Activated CD8-positive, alpha-beta memory T cell treated with anti-CD3 and anti-CD28 coated beads for 1 hour (primary cell): ENCODE measurements at places on chromosomes 3 and 15.

- no peak for DNase-seq
These were observed 406 bp upstream of the GABRB3 start for GRCh38 chr15:26773067-26773877.

DNA sequence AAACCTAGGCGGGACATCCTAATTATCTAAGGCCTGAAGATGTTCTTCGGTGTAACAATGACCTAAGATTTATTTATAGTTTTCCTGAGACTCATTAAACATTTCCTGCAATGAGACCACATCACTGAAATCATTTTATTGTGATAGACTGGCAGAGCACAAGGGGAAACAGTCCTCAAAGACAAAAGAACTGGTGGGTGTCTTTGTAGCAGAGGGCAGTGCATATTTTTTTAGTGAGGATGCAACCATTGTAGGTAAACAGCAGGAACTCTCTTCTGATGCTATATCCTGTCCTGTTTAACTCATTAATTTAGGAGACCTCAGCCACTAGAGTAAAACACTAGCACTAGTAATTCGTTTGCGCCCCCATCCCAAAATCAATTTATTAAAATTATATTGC lies 100.0 kb downstream of the MAGI1 start:
- DNase-seq: no peak

- DNase-seq: no peak
These were observed 81.9 kb downstream of the FAM43A start for GRCh38 chr3:194767446-194768207.

DNA sequence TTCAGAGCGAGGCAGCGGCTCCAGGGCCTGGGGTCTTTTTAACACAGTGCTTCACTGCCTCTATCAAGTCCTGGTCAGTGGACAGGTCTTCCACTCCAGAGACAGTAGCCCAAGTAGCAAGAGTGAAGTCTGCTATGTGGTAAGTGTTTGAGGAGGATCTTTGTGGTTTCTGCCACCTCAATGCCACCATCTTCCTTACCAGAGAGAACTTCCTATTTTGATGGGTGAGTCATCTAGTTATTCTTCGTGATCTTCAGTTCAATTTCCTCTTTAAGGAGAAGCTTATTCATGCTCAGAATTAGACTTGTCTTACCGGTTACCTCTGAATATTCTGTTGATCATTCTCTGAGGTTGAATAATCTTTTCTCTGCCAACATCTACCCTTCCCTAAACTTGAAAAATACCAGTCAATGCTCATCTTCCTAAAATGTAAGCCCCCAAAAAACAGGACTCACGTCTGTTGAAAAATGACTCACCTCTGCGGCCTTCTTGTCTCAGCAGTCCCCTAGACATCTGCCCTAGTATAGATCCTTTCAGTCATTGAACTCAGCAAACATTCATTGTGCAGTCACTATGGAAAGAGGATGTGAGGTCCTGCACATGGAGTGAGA lies 32.2 kb upstream of the BCL6 start:
- no peak for DNase-seq

- no peak for DNase-seq
These were observed 14.1 kb downstream of the MYLK start for GRCh38 chr3:123870033-123870432.

- DNase-seq: no peak
These were observed 29.0 kb upstream of the ATP10A start for GRCh38 chr15:25892126-25892525.
